Cortex of kidney (tissue), 1 donor: ENCODE measurements at places on chromosomes 12 and 14.

GRCh38 chr14:45211295-45211694 lies 41.7 kb downstream of the MIS18BP1 start:
- DNase-seq, result no peak

DNA sequence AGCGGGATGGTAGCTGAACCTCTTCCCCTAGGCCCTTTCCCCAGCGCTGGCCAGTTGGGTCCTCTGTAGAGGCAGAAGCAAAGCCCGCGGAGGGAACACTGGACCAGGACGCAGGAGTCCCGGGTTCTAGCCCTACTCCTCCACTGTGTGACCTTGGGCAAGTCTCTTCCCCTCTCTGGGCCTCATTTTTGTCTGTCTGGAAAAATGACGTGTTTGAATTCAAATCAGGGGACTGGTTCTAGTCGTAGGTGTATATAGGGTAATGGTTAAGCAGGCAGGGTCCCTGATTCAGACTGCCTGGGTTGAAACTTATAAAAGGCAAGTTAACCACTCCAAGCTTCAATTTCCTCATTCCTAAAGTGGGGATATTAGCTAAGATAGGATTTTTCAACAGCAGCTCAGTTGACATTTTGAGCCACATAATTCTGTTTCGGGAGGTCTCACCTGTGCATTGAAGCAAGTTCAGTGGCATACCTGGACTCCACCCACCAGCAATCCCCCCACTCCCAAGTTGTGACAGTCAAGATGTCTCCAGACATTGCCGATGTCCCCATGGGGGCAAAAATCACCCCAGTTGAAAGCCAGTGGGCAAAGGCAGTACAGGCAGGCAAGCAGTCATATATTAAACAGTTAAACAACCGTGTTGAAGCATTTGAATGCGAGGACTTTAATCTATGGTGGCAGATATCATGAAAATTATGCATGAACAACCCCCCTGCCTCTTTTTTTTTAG lies 899 bp downstream of the TPCN1 start:
- DNase-seq, result no peak

DNA sequence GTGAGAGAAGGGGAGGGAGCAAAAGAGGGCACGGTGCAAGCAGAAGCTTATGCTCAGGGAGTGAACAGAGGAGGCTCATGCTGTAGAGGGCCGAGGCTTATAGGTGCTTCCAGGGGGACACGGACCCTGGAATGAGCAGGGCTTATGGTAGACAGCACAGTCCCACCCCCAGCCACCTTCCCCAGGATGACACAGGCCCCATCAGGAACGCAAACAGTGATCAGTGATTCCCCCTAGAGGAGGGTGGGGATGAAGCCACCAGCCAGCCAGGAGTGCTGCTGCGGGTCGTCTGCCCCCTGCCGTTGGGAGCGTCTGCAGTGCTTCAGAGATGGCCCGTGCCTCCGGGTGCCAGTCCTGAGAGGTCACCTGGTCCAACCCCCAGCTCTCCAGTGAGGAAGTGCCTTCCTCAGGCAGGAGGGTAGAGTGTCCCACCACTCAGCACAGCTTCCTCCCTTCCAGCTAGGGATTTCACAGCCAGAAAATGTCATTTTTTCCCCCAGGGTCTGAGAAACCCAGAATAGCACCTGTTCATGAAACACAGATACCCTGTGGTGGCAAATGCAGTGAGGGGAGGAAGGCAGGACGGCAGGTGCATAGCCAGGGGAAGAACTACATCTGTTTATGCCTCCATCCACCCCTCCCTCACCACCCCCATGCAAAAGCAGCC lies 60.7 kb downstream of the SLC6A12 start:
- DNase-seq, result no peak

- no peak for DNase-seq
Measured at GRCh38 chr12:113097716-113098440, 37.7 kb downstream of the RASAL1 start.

DNA sequence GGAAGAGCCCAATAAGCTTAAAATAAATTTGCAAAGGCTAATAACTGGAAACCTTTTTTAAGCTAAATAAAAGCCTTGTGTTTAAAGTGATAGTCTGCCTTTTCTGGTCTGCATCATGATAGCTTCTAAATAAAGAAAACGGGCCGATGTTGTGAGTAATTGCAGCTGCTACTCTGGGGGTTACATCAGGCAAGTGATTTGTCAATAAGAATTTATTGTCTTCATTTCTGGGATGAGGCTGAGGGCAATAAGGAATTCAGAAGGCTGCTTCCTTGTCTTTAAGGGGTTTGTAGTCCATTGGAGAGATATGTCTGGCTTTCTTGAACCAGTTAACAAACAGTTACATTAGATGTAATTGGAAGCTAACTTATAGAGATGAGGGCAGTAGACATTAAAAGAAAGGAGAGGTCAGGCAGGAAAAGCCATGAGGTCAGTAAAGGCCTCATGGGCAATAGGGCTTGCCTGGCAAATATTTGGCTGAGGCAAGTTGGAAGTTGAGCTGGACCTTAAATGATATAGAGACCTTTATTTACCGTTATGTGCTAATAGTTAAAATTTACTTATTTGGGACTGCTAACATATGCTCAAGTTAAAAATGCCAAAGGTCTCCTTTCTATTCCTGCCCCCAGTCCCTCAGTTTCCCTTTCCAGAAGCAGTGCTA lies 85.0 kb downstream of the CRADD start:
- DNase-seq, result no peak

- DNase-seq, result no peak
Measured at GRCh38 chr12:67784831-67785230, 136.3 kb downstream of the DYRK2 start.

GRCh38 chr14:100010679-100011078 lies 54.5 kb upstream of the EVL start:
- no peak for DNase-seq

DNA sequence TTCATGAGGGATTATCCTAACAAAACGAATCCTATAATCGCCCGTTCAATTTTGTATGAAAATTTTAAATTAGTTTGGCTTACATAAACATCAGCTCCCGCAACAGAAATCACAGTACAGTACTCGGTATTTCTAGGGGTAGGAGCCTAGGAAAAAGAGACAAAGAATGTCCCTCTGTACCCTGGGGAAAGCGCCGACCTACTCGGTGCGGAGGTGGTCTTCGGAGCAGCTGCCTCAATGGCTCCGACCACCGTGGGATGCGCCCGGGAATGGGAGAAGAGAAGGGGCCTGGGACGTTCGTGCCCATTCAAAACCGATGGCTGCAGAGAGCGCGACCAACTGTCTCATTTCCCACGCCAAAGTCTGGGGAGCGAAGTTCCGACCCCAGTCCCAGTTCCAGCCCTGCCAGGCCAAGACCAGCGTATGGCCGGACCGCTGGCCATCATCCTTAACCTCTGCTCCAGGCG lies 618 bp downstream of the GNPNAT1 start:
- no peak for DNase-seq

GRCh38 chr14:65277580-65278270 lies 134.8 kb upstream of the FUT8 start:
- no peak for DNase-seq

- DNase-seq, result no peak
Measured at GRCh38 chr12:8813572-8814357, 8.7 kb upstream of the A2ML1 start.

DNA sequence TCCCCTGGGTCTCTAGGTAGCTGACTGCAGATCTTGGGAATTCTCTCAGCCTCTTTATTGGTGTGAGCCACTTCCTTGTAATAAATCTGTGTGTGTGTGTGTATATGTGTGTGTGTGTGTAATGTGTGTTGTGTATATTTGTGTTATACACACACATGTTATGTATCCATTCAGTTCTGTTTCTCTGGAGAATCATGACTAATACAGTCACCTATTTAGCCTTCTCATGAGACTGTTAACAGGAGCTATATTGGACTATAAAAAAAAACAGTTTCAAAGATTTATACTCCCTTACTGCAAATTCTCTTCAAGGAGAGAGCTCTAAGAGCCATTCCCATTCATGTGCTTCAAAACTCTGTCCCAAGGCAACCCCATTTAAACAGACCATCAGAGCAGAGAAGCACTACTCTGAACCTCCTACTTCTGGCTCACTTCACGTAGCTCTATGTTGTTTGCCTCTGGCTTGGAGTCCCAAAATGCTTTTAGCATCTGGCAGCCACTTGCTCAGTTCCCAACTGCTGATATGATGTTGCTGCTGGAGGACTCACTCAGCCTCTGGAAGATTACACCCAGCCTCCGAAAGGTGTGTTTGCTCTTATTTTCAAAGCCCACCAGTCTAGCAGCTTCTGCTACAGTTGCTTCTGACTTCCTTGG lies 48.7 kb upstream of the KITLG start:
- DNase-seq, result no peak
